ENCODE measurements at places on chromosomes 3 and 15. TPM values are rescaled to one million over a fixed set of nuclear protein-coding genes. Genes with fewer than 3 reads are reported as not detected.
A peak's percentile ranks its signal among the peaks of the same experiment; 100 is the strongest.

DNA sequence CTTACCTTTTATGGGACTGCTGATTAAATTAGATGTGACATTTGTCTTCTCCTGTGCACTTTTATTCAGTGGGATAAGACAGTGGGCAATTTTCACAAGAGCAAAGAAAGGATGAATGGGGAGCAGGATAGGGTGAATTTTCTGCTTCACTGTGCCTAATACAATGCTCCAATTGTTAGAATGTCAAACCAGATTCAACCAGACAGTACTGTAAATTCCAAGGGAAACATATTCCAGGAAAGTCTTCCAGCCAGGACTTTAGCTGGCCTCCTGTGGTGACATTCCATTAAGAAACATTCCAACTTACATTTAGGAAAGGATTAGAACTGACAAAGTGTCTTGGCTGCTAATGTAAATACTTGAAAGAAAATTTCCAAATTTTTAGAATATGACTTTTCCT lies 100.1 kb upstream of the PROK2 start:
- no peak for DNase-seq
- H3K4me3 ChIP-seq, result no peak overlapping the region
- no peak overlapping the region for H3K27ac ChIP-seq
- no peaks in the 10 kb centered on the region for H3K36me3 ChIP-seq
- H3K27me3 ChIP-seq, result no peaks in the 10 kb centered on the region
- no peaks in the 10 kb centered on the region for H3K4me1 ChIP-seq

GRCh38 chr3:186596568-186597287 lies 16.1 kb upstream of the AHSG start:
- H3K4me1 ChIP-seq, result no peaks in the 10 kb centered on the region
- H3K27ac ChIP-seq, result no peak overlapping the region
- no peak overlapping the region for H3K4me3 ChIP-seq
- no peak for DNase-seq

- no peak overlapping the region for H3K4me3 ChIP-seq
- H3K27ac ChIP-seq, result no peak overlapping the region
- H3K36me3 ChIP-seq, result no peaks in the 10 kb centered on the region
- H3K27me3 ChIP-seq, result no peaks in the 10 kb centered on the region
- H3K4me1 ChIP-seq, result no peaks in the 10 kb centered on the region
- DNase-seq, result no peak
Observed at GRCh38 chr15:26298659-26299170, 435.6 kb upstream of the ATP10A start.

Gene IL17RD
- total RNA-seq, result 18.9 TPM

Gene PODXL2
- 2.0 TPM for total RNA-seq

GRCh38 chr15:85752124-85752475 lies 42.6 kb downstream of the KLHL25 start:
- H3K27me3 ChIP-seq, result no peaks in the 10 kb centered on the region
- H3K4me3 ChIP-seq, result no peak overlapping the region
- DNase-seq, result no peak
- H3K4me1 ChIP-seq, result no peaks in the 10 kb centered on the region

DNA sequence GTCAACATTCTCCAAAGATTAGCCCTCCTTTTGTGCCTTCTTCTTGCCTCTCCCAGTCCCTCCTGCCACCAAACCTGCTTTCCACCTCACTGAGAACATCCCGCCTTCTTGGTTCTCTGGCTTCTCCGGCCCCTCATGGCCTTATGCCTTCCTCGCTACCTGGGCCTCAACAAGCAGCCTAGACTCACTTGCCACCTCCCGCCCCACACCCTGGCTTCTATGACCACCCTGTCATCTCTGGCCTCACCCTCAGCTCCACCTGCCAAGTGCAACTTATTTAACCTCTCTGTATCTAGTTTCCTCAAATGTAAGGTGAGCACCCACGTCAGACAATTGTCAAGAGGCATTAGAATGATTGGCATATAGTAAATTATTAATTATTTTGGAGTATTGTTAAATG lies 68.8 kb upstream of the MEX3B start:
- no peaks in the 10 kb centered on the region for H3K27me3 ChIP-seq
- no peaks in the 10 kb centered on the region for H3K4me1 ChIP-seq
- no peaks in the 10 kb centered on the region for H3K36me3 ChIP-seq

- no peaks in the 10 kb centered on the region for H3K27me3 ChIP-seq
- H3K4me1 ChIP-seq, result no peaks in the 10 kb centered on the region
- H3K36me3 ChIP-seq, result no peaks in the 10 kb centered on the region
- H3K27ac ChIP-seq, result no peak overlapping the region
- H3K4me3 ChIP-seq, result no peak overlapping the region
- no peak for DNase-seq
Observed at GRCh38 chr3:88219138-88219792, 69.5 kb downstream of the C3orf38 start.

GRCh38 chr3:100553618-100554372 lies 55.6 kb upstream of the ADGRG7 start:
- DNase-seq, result no peak
- H3K27ac ChIP-seq, result no peak overlapping the region
- H3K4me1 ChIP-seq, result no peaks in the 10 kb centered on the region

GRCh38 chr15:84818261-84819131 lies 1.3 kb downstream of the ALPK3 start:
- H3K4me3 ChIP-seq, result peak overlapping the region; percentile 55
- no peak for DNase-seq
- H3K4me1 ChIP-seq, result no peaks in the 10 kb centered on the region
- no peaks in the 10 kb centered on the region for H3K36me3 ChIP-seq

- H3K4me1 ChIP-seq, result peaks cover 8% of the 10 kb centered on the region
- no peak overlapping the region for H3K4me3 ChIP-seq
- H3K27me3 ChIP-seq, result no peaks in the 10 kb centered on the region
- no peaks in the 10 kb centered on the region for H3K36me3 ChIP-seq
Observed at GRCh38 chr15:45391746-45392583, 13.6 kb upstream of the GATM start.

DNA sequence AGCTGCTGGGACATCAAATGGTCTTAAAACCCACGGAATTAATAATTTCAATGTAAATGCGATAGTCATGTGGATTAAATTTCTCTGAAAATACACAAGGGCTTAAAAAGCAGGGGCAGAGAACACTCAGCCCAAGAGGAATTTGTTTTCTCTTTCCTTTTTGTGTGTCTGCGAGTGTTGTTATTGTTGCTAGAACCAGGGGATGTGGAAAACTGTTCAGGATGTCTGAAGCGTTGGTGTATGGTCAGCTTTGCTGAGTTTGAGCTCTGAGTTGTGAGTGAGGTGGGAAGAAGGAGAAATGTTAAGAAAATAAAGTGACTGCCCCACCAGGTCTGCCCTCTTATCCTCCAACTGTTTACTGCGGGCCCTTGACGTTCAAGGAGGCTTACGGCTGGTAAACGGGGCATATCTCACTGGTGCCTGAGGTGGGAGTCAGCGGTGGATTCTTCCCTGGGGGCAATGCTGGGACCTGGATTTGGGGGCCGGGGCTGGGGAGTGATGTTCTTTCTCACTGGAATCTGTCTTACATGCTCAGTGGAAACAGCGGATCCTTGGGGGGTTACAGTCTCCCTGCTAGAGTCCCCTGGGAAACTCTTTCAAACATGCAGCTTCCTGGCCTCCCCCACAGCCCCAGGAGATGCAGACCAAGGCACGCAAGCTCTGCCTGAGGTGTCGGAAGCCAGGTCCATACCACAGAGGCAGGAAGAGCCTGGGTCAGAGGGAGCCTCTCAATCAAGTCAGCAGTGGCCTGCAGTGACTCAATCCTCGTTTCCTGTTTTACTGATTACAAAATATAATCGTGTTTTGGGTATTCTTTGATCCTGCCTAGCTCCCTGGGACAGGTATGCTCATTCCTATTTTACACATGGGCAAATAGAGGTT lies 41.8 kb downstream of the ITGA11 start:
- H3K4me1 ChIP-seq, result no peaks in the 10 kb centered on the region
- H3K27ac ChIP-seq, result no peak overlapping the region
- no peaks in the 10 kb centered on the region for H3K36me3 ChIP-seq
- DNase-seq, result peak; percentile 45
- H3K4me3 ChIP-seq, result no peak overlapping the region
- peaks cover 16% of the 10 kb centered on the region for H3K27me3 ChIP-seq

DNA sequence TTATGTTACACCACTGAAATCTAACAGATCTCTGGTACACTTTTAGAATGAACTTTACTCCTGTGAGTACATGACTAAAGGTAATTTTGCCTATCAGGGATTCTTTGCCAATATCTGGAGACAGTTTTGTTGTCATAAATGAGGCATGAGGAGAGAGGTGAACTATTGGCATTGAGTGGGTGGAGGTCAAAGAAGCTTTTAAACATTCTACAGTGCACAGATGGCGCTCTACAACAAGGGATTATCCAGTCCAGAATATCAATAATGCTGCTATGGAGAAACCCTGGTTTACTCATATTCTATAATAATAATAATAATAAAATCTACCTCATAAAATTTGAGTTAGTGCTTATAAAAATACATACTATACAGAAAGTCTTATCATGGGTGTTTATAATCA lies 702.3 kb downstream of the SI start:
- no peak overlapping the region for H3K27ac ChIP-seq
- no peak overlapping the region for H3K4me3 ChIP-seq
- H3K36me3 ChIP-seq, result no peaks in the 10 kb centered on the region

Gene IL5RA
- total RNA-seq, result 0.14 TPM

Gene SLC15A2
- total RNA-seq, result 1.4 TPM
